CD8-positive, alpha-beta T cell (primary cell): ENCODE measurements at places on chromosomes 5 and 9.

- DNase-seq, result no peak
Observed at GRCh38 chr9:132763574-132763973, 93.3 kb downstream of the GTF3C4 start.

DNA sequence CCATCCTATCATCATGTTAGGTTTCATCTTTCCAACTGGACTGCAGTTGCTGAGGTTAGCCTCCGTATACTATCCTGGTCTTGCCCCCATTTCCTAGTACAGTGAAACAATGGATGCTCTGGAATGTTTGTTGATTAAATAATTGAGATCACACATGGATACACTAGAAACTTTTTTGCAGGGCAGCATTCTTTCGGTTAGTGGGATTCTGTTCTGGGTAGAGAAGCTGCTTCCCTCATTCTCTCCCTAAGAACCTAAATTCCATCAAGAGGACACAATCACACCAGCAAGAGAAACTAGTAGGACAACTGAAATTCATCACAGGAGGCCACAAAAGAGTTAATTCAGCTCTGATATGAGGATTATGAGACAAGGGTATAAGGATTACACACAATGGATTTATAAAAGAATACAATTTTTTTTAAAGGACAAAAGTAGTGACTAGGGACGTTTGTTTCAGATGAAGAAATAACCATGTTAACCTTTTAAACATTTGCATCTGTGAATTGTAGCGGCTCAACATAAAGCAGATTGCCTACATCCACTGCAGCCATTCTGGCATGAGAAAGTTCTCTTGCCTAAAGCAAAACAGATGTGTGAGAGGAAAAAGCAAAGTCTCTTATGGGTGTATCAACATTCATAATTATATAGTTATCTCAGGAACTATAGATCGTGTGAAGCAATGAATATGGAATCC, 162.7 kb upstream of the LHFPL2 start:
- no peak for DNase-seq

GRCh38 chr5:169886033-169886432, 94.3 kb downstream of the INSYN2B start:
- DNase-seq, result no peak

DNA sequence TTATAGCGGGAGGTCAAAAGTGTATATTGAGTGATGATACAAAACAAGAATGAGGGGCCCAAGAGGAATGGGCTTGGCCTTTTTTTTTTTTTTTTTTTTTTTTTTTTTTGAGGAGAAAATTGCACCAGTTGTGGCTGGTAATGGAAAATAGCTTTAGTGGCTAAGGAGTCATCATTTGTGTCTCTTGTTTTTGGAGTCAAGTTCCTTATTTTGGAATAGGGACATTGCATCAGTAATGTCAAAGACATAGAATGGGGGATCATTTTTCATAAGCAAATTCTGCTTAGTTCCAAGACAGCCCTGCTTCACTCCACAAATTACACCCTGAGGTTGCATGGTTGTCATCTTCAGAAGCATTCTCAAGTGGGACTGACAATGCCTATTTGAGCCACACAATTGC, 137.4 kb downstream of the STK32A start:
- DNase-seq, result no peak

- DNase-seq, result no peak
Observed at GRCh38 chr9:21528123-21528808, 46.2 kb upstream of the IFNE start.

DNA sequence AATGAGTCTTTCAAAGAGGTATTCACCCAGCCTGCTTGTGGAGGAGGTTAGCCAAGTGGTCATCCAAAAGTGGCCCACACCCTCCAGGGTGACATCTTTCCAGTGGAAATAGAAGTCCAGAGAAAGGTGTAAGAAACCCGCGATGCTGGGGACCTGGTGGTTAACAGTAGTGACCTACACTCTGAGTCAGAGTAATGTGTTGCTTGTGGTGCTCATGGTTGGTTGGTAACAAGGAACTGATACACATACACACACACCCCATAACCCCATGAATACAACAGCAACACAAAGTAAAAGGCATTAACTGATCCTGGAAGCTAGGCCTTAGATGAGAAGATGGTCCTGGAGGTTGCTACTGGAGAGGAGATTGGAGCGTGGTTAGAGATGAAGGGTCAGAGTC, 26.9 kb downstream of the MRPS30 start:
- DNase-seq, result no peak

DNA sequence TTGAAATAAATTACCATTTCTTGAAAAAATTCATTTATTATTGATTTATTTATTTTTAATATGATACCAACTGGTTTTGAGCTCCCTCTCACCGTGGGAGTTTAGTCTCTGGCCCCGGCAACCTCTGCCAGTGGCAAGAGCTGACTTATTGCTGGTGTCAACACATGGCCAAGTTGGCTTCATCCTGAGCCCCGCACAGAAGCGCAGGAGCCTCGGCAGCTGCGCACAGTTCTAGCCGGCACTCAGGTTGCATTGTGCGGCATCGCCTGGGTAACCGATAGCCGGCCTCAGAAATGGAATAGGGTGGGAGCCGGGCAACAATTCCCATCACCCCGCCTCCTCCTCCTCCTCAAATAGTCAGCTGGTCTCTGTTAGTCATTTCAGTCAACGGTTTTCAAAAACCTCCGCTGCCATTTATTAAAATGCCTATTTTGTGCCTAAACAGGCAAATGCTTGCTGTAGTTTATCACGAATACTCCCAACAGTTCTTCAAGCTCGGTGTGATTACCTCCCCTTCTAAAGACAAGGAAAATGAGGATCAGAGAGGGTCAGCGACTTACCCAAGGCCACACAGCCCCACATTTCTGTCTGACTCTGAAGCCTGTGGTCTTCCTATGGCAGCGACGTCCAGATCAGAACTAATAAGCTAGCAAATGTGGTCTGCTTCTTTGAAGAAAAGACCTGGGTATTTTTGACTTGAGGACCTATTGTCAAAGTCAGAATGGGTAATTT, 15.7 kb upstream of the MSX2 start:
- DNase-seq, result no peak

- no peak for DNase-seq
Observed at GRCh38 chr5:1760656-1761452, 38.8 kb downstream of the MRPL36 start.

- no peak for DNase-seq
Observed at GRCh38 chr5:6397536-6398269, 19.4 kb upstream of the MED10 start.

DNA sequence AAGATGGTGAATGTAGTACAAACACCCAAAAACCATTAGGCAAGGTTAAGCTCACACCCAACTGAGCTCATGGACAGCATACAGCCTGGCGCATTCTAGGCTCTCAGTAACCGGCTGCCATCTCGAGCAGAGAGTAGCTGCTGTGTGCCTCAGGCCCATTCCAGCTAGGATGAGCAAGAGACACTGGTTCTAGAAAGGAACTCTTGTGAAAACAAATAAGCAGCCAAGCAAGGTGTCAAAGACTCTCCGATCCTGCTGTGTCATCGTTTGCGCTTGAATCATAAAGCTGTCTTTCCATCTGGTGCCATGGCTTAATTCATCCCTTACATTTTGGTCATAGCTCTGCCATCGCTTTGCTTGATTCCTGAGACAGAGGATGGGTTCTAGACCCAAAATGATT, 135.4 kb upstream of the MSX2 start:
- DNase-seq, result no peak

DNA sequence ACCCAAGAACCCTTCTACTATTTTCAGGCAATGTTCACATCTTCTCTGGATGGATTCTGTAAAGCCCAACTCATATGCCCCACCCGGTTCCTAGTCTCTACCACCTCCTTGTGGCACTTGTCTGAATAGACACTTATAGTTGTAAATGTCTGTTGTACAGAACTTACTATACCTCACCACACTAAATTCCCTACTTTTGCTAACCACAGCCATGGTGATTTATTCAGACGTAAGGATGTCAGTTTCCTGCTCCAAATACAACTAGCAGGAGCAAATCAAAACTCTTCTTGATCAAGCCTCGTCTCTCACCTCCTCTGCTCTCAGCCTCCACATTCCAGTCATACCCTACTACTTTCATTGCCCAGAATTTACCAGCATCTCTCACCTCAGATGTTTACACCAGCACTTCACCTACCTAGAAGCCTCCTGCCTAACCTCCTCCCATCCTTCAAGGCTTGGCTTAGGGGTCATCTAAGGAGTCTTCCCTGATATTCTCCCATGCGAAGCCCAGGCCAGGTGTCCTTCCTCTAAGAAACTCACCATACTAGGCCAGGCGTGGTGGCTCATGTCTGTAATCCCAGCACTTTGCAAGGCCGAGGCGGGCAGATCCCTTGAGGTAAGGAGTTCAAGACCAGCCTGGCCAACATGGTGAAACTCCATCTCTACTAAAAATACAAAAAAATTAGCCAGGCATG, 75.5 kb downstream of the MAPKAP1 start:
- DNase-seq, result no peak

- no peak for DNase-seq
Observed at GRCh38 chr5:58544926-58545325, 37.9 kb upstream of the RAB3C start.

- DNase-seq, result no peak
Observed at GRCh38 chr9:92941861-92942260, 5.5 kb upstream of the FGD3 start.

DNA sequence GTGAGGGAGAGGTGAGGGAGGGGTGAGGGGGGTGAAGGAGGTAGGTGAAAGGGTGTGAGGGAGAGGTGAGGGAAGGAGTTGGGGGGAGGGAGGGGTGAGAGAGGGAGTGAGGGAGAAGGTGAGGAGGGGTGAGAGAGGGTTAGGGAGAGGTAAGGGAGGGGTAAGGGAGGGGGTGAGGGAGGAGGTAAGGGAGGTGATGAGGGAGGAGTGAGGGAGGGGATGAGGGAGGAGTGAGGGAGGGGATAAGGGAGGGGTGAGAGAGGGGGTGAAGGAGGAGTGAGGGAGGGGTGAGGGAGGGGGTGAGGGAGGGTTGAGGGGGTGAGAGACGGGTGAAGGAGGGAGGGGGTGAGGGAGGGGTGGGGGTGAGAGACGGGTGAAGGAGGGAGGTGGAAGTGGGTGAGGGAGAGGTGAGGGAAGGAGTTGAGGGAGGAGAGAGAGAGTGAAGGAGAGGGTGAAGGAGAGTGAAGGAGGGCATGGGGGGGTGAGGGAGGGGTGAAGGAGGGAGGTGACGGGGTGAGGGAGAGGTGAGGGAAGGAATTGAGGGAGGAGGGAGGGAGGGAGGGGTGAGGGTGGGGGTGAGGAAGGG, 18.5 kb downstream of the NINJ1 start:
- no peak for DNase-seq

DNA sequence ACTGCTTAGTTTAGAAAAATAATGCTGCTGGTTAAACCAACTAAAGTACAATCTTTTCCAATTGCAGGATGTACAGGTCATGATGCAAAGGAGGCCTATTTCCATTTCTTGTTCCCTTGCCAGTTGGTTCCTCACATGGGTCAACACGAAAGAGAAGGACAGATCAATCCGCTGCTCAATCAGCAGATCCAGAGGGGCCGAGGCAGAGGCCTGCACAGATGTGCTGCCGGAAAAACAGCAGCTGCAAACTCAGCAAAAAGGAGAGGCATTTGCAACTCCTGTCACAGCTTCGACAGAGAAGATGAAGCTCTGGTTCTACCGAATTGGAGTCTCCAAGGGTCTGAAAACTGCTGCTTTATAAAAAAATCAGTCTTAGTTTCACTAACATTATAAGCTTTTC, 69.8 kb downstream of the NIPSNAP3B start:
- no peak for DNase-seq

DNA sequence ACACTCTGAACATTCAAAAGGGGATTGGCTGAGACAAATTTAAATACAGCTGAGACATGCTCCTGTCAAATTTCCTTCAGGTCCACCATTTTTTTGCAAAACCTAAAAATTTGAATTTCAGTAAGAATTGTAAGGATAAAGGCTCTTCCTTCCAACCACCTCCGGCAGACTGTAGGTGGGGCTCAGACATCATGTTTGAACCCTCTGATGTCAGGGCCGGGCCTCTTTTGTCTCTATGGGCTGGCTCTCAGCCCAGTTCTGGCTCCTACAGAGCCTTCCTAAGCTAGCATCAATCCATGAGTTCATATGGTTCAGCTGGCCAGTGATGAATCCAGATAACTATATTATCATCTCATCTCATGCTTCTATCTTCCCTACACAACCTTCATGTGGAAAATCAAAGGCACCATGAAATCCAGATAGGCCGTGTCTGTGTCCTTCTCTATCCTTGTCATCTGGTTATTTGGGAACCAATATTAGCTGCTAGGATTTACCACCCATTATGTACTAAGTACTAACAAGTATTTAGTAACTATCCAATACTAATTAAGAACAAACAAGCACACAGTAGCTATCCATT, 44.2 kb downstream of the NIPSNAP3B start:
- peak; percentile 11 for DNase-seq

- DNase-seq, result no peak
Observed at GRCh38 chr5:34881246-34881645, 34.1 kb downstream of the RAD1 start.

DNA sequence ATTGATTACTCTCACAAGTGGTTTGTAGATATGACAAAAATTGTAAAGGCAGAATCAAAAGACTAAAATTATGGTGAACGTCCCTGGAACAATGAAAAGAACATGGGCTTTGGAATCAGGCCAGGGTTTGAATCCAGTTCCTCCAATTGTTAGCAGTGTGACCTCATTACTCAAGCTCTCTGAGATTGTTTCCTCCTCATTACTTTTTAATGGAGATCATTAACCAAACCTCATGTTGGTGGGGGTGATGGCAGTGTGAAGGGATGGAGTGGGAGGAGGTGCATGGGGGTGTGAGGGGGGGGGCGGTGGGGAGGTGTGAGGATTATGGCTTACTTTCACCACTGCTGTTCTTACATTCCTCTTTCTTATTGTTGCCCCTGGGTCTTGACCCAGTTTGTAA, 44.1 kb upstream of the FOXE1 start:
- DNase-seq, result no peak

GRCh38 chr5:143386725-143387124, 16.8 kb downstream of the NR3C1 start:
- DNase-seq, result no peak

DNA sequence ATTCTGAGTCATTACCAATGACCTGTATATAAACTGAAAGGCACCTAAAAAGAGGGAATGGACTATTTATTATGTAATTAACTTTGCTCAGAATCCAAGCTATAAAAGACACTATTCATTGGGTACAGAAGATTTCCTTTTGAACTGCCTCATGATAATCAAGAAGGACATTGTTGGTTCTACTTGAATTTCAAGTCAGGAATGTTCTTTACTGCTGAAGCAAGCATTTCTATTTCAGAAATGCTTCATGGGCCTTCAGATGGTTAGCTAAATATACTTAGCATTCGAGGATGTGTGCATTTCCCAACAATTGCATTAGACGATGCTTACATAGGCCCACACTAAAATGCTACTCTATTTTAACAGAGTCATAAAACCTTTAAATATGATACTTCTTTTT, 658.2 kb upstream of the DMAC1 start:
- no peak for DNase-seq

DNA sequence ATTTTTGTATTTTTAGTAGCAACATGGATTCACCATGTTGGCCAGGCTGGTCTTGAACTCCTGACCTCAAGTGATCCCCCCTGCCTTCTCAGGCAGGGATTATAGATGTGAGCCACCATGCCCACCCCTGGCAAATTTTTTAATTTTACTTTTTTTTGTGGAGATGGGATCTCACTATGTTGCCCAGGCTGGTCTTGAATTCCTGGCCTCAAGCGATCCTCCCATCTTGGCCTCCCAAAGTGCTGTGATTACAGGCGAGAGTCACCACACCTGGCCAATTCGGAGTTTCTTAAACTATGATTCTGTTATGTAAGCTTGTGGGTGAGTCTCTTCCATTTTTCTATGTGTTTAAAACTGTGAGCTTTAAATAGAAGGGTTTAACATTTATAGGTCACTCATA, 27.6 kb downstream of the PCBD2 start:
- DNase-seq, result no peak

GRCh38 chr5:3301306-3301705, 294.3 kb upstream of the IRX1 start:
- DNase-seq, result no peak
